ENCODE measurements at places on chromosomes 1 and 21. TPM values are rescaled to one million over a fixed set of nuclear protein-coding genes. Genes with fewer than 3 reads are reported as not detected.

- no peak for DNase-seq
- H3K4me1 ChIP-seq = peaks cover 5% of the 10 kb centered on the region
- no peaks in the 10 kb centered on the region for H3K36me3 ChIP-seq
- H3K4me3 ChIP-seq = no peak overlapping the region
- peaks cover 12% of the 10 kb centered on the region for H3K27me3 ChIP-seq
- H3K27ac ChIP-seq = no peak overlapping the region
Observed at GRCh38 chr1:205451759-205452164, 4.1 kb downstream of the BLACAT1 start.

- H3K27me3 ChIP-seq = no peaks in the 10 kb centered on the region
- H3K4me3 ChIP-seq = no peak overlapping the region
Observed at GRCh38 chr1:153506386-153506785, 29.4 kb downstream of the S100A6 start.

The LDLRAD1 gene
- not detected for total RNA-seq

The AIM2 gene
- total RNA-seq = 8.9 TPM

Measured in GM12878 (cell line).